ENCODE measurements at places on chromosomes 3 and 15.
A peak's percentile ranks its signal among the peaks of the same experiment; 100 is the strongest.

DNA sequence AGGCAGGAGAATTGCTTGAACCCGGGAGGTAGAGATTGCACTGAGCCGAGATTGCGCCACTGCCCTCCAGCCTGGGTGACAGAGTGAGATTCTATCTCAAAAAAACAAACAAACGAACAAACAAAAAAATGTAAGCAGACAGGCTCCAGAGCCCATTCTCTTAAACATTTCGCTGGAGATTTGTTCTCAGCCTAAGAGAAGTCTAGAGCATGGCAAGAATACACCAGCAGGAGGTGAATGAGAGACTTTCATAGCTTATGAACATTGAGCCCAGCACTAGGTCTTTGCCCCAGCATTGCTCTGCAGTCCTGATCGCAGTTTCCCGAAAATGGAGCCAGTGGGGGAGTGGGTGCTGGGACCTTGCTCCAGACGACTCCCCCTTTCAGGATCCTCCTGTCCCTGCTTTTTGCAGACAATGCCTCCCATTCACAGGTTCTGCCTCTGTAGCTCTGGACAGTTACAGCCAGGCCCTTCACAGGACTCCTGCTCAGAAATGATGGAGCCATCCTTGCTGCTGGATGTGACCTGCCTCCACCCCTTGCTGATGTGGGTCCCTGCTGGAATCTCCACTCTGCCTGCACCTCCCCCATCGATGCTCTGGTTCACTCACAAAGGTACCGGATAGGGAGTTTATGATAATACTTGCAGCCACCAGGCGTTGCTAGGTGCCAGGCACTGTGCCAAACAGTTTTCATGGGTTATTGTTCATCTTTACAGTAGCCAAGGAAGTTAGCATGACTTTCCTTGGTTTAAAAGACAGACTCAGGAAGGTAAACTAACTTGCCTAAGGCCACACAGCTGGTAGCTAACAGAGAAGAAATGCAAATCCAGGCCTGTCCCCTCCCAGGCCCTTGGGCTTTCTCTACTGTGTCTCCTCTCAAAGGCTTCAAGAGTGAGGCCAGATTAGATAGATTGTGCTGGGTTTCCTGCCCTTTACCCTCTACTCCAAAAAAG, 329.7 kb upstream of the TLE3 start:
- no peak for DNase-seq

GRCh38 chr15:52292780-52293392, 2.7 kb downstream of the MYO5C start:
- DNase-seq, result no peak

GRCh38 chr3:8575364-8576104, 69.1 kb downstream of the SSUH2 start:
- DNase-seq, result peak; percentile 11

DNA sequence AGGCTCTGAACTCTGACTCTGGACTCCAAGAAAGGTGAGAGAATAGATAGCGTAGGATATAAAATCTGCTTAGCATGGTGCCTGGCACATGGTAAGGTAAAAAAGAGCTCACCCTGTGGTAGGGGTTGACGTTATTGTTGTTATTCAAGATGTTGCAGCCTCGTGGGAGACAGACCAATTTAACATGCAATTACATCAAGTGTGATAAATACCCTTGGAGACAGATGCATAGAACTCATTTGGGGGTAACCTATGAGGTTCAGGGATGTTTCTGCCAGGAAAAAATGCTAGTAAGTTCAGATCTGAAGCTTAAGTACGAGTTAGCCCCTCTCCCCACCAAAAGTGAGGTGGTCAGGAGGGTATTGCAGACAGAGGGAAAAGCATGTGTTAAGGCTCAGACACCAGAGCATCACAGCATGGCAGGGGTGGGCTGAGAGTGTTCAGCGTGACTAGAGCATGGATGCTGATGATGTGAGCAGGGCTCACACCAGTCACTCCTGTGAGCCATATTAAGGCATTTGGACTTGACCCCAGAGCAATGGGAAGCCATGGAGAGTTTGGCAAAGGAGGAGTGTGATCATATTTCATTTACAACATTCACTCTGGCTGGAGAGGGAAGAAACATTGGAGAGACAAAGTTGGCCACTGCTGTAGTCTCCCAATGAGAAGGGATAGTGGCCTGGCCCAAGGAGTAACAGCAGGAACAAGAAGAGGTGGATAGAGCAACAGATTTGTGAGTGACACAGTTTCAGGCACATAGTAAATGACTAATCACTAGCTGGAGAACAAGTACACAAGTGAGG, 181.0 kb downstream of the UACA start:
- DNase-seq, result no peak

DNA sequence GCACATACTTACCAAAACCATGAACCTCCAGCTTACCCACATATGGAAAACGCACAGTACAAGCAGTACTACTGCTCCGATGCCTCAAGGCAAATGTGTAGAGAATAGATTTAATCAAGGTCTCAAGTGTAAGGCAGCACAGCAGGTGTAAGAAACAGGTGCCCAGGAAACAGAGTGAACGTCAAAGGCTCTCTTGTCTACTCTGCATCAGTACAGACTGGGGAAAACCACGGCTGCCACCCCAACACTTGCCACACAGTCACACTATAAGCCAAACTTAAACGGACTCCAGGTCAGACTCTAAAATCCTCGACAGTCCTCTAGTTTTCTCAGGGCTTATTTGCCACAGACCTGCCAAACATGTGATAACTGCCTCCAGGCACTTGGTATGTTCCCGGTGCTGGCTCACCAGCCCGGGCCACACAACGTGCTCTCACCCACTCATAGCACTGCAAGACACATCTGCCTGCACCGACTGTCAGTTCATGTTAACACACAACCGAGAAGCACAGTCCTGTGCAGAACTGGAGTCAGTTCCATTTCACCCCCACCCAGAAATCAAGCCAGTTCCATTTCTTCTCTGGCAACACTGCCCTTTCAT, 30.6 kb downstream of the ABCC5 start:
- DNase-seq, result no peak

DNA sequence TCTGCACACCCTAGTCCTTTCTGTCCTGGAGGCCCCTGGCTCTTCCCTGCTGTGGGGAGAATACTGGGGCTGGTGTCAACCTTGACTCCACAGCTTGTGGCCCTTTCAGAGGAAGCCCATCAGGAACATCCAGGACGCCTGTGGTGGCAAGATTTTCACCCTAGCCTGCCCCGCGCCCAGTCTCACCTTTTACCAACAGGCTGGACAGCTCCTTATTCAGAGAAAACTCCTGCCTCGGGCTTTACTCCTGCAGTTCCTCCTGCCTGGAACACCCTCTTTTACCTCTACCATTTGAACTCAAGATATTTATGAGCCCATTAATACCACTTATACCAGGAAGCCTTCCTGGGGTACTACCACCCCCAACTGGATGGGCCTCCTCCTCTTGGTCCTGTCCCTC, 2.7 kb upstream of the CACNA2D2 start:
- no peak for DNase-seq

- DNase-seq, result no peak
Observed at GRCh38 chr15:95298729-95299128, 1031.8 kb upstream of the NR2F2 start.

DNA sequence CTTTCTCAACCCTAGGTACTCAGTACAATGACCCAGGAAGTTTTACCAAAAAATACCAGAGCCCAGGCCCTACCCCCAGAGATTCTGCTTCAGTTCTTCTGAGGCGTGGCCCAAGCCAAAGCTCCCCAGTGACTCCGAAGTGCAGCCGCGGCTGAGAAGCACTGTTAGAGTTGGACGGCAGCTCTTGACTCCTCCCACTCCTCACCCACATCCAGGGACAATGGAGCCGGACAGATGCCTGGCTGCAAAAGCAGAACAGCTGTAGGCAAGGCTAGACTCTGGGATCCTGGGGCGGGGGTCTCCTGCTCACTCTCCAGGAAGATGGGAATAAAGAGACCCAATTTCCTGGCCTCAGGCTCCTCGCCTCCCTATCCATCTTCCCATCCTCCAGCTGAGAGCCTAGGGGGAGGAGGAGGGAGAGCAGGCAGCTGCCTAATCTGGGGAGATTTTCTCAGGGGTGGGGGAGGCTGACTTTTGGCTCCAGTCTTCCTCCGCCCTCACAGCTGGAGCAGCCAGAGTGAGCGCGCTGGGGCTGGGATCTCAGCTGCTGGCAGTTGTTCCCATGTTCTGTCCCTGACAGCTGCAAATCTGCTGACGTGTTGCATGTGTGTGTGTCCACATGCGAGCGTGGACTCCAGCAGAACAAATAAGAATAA, 223.8 kb downstream of the OPA1 start:
- DNase-seq, result no peak

DNA sequence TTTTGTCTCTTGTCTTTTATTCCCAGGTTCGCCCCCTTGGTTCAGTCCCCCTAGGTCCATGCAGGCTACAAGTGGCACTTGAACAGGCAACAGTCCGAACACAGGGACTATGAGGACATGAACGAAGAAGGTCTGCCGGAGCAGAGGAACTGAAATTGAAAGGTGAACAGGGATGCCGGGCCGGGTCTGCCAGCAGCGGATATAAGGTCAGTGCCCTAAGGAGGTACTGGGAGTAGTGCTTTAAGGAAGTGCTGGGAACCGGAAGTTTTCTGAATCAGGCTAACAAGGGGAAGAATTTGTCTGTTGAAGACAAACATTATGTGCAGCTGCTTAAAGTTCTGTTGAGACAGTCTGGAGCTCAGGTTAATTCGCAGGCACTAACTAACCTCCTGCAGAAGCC, 46.8 kb downstream of the LSM3 start:
- no peak for DNase-seq

DNA sequence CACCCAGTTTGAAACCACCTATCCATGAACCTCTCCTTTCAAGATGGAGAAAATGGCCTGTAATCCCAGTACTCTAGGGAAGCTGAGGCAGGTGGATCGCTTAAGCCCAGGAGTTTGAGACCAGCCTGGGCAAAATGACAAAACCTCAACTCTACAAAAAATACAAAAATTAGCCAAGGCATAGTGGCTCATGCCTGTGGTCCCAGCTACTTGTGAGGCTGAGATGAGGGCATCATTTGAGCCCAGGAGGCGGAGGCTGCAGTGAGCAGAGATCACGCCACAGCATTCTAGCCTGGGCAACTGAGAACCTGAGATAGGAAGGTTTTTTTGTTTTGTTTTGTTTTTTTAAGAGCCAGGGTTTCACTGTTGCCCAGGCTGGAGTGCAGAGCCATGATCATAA, 5.4 kb downstream of the TKT start:
- DNase-seq, result no peak

GRCh38 chr3:148379763-148380382, 317.8 kb upstream of the AGTR1 start:
- DNase-seq, result peak; percentile 49

DNA sequence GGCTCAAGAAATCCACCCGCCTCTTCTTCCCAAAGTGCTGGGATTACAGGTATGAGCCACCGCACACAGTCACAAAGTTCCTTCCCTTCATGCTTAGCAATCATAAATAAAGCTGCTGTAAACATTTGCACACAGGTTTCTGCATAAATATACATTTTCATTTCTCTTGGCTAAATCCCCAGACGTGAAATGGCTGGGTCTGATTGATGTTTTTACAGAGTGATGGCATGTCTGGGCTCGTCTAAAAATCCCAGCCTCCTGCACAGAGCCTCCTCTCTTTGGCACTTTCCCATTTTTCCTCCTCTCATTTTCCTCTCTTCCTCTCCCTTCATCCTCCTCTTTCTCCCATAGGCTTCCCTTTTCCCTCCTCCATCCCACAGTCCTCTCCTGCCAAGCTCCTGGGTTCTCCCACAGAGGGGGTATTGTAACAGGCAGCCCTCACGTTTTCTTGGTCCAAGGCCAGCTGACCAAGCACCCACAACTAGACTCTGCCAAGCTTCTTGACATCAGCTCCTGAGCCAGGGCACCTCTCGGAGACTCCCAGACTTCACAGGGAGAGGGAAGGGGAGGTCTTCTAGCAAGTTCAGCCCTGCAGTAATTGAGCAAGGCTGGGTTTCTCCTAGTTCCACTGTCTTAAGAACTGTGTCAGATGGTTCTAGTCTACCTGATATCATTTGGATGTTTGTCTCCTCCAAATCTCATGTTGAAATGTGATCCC, 10.5 kb upstream of the PLA2G4E start:
- no peak for DNase-seq

GRCh38 chr15:71230303-71230702, 115.0 kb downstream of the THSD4 start:
- no peak for DNase-seq

GRCh38 chr3:24810881-24811280, 316.2 kb upstream of the THRB start:
- no peak for DNase-seq

Data from RCC 7860 (cell line).